Natural killer cell treated with Interleukin-12 subunit alpha and Interleukin-12 subunit beta and Interleukin-15 and Interleukin-18, amount 100 ng/mL, for 72 hours (primary cell): ENCODE measurements at places on chromosomes 3 and 15.

DNA sequence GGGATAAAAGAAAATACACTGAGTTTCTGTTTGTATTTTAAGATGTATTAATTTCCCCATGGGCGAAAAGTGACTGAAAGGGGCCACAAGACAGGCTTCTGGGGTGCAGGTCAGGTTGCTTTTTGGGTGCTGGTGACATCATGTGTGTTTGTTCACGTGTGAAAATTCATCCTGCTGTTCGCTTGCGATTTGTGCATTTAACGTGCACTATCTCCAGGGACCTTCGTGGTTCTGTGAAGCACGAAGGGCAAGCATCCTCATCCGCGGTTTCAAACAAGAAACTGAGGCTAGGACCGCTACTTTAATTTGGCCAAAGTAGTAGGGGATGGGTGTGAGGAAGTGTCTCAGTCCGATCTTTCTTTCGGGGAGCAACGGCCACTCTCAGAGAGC, 1.6 kb upstream of the SMAD6 start:
- DNase-seq, result no peak

GRCh38 chr3:102979682-102980354, 545.0 kb downstream of the ZPLD1 start:
- no peak for DNase-seq

- no peak for DNase-seq
These were observed 44.1 kb downstream of the CPN2 start for GRCh38 chr3:194306771-194307640.

- no peak for DNase-seq
These were observed 937.6 kb downstream of the MCTP2 start for GRCh38 chr15:95168951-95169431.

DNA sequence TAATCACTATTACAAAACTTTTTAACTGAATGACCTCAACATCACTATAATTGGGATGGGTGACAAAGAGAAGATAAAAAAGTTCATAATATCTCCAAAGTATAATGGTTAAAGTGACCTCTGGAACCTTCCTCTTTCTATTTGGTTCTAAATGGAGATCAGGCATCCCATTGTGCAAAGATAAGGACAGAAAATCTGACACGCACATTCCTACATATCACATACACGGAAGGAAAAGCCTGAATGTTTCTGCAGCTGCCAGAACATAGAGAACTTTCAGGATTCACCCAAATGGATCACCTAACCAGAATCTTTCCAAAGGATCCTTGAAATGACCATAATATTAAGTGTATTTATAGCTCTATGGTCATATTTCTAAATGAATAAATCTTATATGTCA, 128.2 kb downstream of the TFDP2 start:
- DNase-seq, result no peak

- DNase-seq, result no peak
These were observed 178.6 kb upstream of the CCDC54 start for GRCh38 chr3:107198581-107199181.

DNA sequence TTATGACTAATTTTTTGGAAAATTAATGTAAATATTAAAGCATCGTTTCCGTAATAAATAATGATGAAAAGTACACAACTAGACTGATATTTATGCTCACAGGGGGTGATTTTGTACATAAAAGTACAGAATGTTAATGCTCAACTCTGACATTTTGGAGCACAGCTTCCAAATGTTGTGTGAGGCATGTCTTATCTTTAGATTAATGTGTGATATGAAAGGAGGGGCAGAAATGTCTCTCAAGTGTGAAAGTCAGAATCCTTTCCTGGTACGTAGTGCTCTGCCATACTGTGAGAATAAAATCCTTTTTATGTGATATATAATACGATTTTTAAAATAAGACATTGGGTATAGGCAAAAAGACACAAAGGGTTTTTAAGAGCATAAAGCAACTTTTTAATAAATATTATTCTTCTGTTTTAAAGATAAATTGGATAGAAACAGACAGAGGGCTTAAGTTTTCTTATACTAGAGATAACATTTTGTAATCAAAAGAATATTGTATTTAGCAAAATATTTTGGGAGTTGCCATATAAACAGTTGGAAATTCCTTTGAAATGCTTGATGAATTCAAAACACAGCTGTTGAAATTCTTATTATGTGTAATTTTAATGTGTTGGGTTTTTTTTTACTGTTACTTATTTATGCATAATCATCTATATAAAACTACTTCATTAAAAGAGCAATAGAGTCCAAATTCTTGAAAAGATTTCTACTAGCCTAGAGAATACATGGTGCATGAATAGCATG, 389.7 kb downstream of the RAP2B start:
- DNase-seq, result no peak

- DNase-seq, result no peak
These were observed 4.9 kb upstream of the RPN1 start for GRCh38 chr3:128655531-128655930.

- no peak for DNase-seq
These were observed 72.4 kb downstream of the SENP2 start for GRCh38 chr3:185658504-185658912.

DNA sequence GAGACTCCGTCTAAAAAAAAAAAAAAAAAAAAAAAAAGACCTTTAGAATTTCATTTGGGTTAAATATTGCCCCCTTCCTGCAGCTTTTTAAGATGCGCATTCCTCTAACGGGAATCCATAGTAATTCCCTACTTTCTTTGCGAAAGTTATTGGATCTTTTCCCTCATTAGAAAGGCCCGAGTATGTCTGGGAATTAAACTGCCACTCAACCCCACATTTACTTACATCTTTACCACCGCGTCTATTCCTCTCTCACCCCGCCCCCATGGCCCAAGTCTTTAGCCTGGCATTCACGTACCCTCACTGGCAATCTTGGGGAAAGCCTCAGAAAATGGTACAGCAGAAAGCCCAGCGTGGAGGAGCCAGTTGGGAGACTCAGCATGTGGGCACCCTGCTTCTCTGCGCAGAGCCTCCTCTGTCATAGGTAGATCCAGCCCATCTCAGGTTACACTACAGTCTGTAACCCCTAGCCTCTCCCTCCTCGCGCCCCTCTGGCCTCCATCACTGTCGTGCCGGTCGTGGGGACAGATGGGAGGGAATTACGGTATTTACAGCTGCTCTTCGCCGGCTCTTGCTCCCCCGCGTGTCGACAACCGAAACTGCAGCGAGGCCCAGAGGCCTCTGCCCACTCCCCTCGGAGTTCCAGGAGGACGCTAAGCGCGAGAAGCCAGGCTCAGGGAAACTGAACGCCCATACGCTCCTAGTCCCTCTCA, 6.4 kb upstream of the ANKDD1A start:
- peak; percentile 88 for DNase-seq

DNA sequence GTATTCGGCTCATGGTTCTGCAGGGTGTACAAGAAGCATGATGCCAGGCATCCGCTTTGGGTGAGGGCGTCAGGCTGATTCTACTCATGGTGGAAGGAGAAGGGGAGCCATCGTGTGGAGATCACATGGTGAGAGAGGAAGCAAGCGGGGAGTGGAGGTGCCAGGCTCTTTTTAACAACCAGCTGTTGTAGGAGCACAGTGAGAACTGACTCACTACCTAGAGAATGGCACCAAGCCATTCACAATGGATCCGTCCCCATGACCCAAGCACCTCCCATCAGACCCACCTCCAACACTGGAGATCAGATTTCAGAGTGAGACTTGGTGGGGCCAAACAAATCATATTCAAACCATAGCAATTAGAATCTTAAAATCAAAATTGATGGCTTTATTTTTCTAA, 259.8 kb upstream of the CTDSPL start:
- no peak for DNase-seq

- DNase-seq, result no peak
These were observed 9.9 kb upstream of the EPB42 start for GRCh38 chr15:43230640-43231115.

- no peak for DNase-seq
These were observed 10.0 kb upstream of the EHD4 start for GRCh38 chr15:41982133-41982930.

- no peak for DNase-seq
These were observed 147.1 kb downstream of the NUP210 start for GRCh38 chr3:13272831-13273603.

- no peak for DNase-seq
These were observed 6.0 kb upstream of the ACAD9 start for GRCh38 chr3:128873244-128874022.

DNA sequence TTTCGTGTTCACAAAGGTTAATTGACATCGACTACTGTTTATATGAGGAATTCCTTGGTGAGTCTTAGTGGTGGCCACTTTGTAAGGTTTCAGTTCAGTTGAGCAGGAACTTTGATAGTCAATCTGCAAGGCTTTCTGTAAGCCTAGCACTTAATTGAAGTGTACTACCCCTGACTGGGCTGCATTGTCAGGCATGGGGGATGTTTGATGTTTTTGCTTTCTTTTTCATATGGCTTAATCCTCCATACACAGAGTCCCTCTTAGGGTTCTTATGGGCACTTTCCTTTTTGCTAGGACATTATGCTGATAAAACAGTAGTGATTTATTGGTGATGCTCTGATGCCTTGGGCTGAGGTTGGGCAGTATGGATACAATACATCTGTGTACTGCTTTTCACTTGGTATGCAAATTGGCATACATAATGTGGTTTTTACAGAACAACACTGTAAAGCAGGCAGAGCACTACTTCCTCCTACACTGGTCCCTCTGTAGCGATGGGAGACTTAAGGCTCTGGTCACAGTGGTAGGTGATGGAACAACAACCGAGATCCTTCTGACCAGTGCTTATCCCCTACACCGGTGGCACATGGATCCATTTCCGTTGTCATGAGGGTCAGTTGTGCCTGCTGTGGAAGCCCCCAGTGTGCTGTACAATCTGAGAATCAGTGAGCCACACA, 261.0 kb downstream of the MFSD1 start:
- DNase-seq, result no peak

- DNase-seq, result no peak
These were observed 36.3 kb upstream of the PCOLCE2 start for GRCh38 chr3:142925140-142925539.

DNA sequence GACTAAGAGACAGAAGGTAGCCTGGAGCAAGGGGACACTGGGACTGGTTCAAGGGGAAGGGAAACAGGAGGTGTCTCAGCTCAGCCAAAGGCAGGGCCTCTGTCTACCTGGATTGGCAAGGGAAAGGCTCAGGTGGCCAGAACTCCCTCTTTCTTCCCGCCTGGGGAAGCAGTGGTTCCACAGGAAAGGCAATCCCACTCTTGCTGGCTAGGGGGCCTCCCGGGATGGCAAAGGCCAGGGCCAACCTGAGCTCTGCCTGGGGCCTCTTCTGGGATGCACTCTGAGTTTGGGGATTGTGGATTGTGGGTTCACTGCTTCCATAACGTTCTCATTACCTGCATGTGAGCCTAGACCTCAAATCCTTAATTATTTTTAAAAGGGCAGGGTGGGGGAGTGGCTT, 13.0 kb upstream of the PARP6 start:
- DNase-seq, result no peak

DNA sequence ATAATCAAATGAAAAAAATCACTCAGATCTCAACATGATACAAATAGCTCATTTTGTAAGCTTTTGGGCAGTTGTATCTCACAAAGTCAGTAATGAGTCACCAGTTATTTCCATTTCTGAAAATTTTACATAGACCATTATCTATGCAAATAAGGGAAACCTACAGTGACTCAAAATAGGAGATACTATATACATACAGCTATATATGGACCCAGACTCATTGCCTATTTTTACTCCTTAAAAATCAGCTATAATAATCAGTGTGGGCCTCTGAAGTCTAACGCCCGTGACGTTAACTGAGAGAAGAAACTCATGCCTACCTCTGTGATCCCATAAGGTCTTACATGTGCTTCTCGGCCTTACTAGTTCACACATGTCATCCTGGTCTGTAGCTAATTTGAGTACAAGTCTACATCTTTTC, 31.6 kb downstream of the LRIG1 start:
- no peak for DNase-seq

DNA sequence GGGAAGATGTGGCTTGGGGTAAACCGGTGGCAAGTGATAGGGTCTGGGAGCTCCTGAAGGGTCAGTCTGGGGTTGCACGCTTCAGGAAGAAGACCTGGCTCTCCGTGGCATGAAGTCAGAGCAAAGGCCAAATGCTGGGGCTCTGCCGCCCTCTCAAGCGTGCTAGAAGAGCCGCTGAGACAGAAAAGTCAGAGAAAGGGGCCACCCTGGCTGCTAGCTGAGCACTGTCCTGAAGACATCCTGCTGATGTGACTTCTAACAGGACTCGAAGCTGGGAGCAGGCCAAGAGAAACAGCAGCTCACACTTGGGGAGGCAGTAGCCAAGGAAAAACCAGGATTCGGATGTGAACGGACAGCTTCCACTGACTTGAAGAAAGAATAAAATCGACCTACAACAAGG, 270.4 kb downstream of the OCA2 start:
- DNase-seq, result no peak

DNA sequence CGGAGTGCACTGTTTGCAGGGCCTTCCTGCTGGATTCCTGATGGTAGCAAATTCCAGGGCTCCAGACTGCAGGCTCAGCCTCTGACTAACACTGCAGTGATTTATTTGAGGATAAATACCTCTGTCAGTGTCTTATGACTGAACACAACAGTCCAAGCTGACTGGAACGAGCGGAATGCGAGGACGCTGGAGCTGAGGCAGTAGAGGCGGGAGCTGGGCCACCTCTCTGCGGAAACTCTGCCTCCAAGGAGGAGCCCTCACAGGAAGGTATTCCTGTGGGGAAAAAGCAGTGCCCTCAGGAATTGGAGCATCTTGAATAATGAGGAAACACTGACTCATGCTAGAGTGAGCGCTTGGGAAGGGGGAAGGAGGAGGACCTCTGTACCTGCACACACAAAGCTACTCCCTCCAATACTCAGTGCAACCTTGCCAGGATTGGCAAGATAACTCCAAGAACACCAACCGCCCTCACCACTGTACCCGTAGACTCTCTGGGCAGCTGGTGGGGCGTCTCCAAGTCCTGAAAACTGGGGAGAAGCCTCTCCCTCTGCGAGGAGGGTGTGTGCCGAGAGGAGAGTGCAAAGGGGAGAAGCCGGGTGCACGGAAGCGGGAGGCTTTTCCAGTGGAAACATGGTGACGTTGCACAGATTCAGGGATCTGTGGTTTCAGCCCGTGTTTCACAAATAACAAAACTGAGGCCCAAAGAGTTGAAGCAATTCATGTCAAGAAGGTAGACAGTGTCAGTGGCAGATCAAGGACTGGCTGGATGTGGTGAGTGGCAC, 43.0 kb downstream of the VGLL4 start:
- no peak for DNase-seq

GRCh38 chr3:49339581-49339940, 292 bp downstream of the USP4 start:
- DNase-seq, result no peak

DNA sequence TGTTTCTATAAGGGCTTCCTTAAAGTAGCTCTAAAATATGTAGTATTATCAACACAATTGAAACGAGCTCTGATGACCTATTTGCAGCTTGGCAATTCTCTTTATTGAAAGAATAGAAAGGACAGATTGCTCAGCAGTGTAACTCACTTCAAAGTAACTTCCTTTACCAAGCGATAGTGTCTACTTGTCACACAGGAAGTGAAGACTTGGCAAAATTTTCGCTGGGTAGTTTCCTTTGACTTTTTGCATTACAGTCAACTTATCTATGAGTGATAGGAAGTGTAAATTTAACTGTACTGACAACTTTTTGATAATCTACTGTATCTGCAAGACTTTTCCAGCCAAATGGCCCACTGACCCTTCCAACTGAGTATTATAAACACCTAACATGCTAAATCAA, 22.8 kb downstream of the SLC9A9 start:
- DNase-seq, result no peak

- no peak for DNase-seq
These were observed 4.0 kb downstream of the LMCD1 start for GRCh38 chr3:8505621-8506020.
